ENCODE measurements at places on chromosomes 4 and X.

DNA sequence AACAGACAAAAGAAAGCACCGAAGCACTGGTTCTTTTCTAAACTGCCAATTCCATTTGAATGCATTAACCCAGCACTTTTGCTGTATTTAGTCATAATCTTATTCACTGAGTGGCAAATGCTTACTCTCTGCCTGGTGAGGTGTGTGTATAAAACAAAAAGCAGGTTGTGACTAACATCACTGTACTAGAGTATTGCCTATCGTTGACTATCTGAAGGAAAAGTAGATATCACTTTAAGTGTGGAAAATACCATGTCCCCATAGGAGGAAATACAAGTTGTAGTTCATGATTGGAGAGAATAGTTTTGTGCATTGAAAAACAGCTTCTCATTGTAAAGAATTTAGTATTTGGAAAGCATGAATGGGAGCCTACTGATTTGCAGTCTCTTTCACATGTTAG lies 2.7 kb downstream of the PDLIM5 start:
- no peak for DNase-seq

DNA sequence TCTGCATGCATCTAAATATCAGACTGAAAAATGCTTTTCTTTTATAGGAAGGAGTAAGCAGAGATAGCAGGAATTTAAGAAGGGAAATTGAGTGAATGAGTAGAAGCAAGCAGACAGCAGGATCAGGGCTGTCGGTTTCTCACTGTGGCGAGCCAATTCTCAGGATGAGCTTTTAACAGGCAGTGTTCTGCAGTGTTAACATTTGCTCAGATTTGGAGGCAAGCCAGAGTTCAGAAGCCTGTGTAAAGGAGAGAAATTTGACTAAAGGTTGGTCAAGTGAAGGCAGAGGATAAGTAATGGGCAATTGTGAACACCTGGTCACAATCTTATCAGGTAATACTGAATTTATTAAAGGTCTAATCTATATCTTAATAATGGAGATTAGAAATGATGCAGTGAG lies 133.3 kb upstream of the MAGEB16 start:
- no peak for DNase-seq

DNA sequence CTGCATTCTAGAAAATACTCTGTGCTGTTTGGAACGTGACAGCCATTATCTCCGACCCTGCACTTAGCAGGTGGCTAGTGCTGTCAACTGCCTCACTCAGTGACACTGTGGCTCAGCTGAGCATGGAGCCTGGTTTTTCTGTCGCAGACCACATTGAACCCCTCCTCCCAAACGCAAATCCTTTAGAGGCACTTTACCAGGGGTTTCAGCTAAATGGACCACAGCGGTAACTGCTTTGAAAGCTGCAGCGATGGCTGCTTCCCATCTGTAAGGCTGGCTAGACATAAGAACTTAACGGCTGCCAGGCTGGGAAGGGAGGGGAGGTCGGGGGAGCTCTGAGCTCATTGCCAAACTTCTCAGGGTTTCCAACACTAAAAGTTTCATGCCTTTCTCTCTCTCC lies 8.1 kb downstream of the SLC34A2 start:
- DNase-seq, result no peak

- no peak for DNase-seq
Observed at GRCh38 chr4:146072376-146072775, 103.1 kb upstream of the LSM6 start.

GRCh38 chrX:109374262-109374960 lies 107.5 kb downstream of the GUCY2F start:
- no peak for DNase-seq

Data from activated CD4-positive, alpha-beta T cell treated with anti-CD3 and anti-CD28 coated beads for 24 hours (primary cell).